ENCODE measurements at places on chromosomes 16 and 17.

- no peak for DNase-seq
Observed at GRCh38 chr17:64412944-64413381, 22.3 kb upstream of the PECAM1 start.

GRCh38 chr16:11331967-11332366 is 13.3 kb upstream of the RMI2 start:
- no peak for DNase-seq

DNA sequence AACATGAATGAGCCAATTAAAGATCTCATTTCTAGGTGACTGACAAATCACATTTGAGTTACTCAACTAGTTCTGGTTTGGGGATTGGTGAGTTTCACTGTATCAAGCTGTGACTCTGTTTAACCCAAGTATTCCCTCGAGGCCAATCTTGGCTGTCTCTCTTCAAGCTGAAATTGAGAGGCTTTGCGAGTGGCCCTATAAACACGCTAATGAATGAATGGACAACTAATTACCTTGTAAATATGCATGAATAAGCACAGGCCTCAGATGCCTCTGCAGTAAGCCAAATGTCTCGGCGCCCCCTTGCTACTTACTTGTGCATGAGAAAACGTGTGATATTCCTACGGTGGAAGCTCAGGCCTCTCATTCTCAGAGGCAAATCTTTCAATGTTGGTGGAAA is 450.3 kb upstream of the PSMD7 start:
- no peak for DNase-seq

GRCh38 chr16:88700636-88701482 is 5.3 kb downstream of the RNF166 start:
- DNase-seq = peak; percentile 80

DNA sequence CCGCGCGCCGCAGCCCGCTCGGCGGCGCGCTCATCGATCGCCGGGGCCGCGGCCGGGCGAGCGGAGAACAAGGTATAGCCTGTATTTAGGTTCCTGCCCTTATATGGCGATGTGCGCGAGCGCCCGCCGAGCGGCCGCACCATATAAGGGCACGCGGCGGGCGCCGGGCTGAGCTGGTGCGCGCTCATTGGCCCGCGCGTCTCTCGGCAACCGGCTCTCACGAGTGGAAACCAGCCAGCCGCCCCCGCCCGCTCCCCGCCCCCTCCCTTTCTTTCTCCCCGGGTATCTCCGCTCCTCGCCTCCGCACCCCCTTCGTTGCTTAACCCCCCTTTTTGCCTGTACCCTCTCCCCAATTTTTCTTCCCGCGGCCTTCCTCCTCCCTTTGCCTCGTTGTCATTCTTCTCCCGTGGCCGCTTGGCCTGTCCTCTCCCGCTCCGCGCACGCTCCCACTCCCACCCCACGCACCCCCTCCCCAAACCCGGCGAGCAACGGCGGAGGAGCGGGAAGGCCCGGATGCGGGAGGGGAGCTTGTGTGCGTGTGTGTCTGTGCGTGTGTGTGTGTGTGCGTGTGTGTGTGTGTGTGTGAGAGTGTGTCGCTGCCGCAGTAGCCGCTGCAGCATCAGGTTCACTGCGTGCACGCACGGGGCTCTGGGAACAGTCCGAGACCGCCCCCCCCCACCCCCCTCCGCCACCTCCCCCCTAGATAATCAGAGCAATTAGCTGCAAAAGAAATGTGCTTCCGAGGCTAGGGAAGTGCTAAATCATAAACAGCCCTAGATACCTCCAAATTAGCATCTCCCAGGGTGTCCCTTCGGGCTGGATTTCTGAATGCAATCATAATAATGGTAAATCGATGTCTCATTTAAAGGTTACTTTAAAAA is 13.5 kb upstream of the CBX8 start:
- DNase-seq = peak; percentile 61

- DNase-seq = no peak
Observed at GRCh38 chr16:57357330-57358085, 1.1 kb upstream of the CCL22 start.

- peak; percentile 86 for DNase-seq
Observed at GRCh38 chr16:85137323-85138072, 25.2 kb upstream of the CIBAR2 start.

DNA sequence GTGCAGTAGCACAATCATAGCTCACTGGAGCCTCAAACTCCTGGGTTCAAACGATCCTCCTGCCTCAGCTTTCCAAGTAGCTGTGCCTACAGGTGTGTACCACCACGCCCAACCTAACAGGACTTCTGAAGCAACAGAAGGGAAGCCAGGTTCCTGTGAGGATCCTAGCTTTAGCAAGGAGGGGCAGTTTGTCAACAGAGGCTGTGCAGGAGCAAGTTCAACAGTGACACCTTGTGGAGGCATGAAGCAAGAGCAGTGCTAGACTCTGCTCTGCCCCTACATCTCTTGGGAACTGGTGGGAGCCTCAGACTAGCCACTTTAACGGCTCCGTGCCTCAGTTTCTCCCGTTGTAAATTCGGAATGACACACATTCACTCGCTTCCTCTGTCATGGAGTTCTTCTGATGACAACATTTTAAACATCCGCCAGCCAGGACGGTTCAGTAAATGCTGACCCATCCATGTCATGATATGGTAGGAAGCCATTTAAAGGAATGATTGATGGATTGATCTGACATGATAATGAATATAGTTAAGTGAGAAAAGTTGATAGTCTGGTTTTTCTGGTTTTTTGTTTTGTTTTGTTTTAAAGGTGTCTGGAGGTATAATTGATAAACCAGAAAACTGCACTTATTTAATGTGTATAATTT is 218.7 kb downstream of the MRTFB start:
- peak; percentile 29 for DNase-seq

DNA sequence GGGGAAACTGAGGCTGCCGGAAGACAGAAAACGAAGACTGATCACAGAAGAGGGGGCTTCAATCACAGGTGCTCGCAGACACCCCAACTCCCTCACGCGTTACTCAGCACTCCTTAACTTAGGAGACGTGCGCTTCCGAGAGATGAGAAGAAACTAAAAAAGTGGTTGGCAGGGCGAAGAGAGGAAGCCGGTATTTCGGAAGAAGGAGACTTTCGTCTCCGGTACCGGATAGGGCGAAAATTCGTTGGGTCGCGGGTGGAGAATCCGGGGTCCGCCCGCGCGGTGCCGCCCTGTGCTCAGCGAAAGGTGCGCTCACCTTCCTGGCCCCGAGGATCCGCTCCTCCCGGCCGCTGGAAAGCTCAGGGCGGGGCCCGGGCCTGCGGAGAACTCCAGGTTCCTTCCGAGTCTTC is 917 bp upstream of the TBX2 start:
- no peak for DNase-seq

- peak; percentile 77 for DNase-seq
Observed at GRCh38 chr17:70137451-70138230, 31.7 kb upstream of the KCNJ2 start.

- no peak for DNase-seq
Observed at GRCh38 chr16:3874794-3875692, 5.5 kb downstream of the CREBBP start.

DNA sequence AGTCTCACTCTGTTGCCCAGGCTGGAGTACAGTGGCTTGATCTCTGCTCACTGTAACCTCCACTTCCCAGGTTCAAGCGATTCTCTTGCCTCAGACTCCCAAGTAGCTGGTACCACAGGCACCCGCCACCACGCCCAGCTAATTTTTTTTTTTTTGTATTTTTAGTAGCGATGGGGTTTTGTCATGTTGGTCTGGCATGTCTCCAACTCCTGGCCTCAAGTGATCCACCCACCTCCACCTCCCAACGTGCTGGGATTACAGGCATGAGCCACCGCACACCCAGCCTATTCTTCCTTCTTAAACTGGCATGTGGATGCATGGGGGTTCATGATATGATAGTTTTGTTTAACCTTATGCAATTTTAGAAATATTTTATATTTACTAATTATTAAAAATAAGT is 39.4 kb upstream of the VWA3A start:
- no peak for DNase-seq

- DNase-seq = peak; percentile 64
Observed at GRCh38 chr17:32191306-32191705, 49.0 kb downstream of the RHOT1 start.

GRCh38 chr17:443109-443508 is 90.5 kb upstream of the RPH3AL start:
- DNase-seq = no peak

DNA sequence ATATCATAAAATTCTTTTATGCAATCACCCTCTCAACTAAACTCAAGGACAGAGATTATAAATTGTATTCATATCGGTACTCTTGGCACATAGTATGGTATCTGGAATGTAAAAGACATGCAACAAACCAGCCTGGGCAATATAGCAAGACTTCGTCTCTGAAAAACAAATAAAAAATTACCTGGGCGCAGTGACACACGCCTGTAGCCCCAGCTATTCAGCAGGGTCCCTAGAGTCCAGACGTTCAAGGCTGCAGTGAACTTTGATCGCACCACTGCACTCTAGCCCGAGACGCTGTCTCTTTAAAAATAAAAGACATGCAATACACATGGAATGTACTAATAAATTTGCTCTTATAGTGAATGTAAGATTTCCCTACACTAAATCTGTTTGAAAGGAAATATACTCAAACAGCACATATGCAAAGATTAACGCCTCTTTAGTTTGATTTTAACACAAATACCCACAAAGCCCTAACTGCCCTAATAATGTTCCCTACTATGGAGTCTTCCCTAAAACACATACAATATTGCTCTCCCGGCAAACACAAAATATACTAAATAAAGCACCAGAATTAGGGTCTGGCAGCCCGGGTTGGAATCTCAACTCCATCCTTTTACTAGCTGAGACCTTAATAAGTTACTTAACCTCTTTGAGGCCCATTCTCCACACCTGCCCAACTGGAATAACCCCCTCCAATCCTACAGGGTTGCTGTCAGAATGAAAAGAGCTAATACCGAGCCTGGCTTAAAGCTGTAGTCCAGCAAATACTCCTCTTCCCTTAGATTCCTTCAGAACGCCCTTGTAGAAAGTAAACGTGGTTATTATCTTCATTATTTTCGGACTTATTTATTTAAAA is 1.2 kb downstream of the ABCA5 start:
- DNase-seq = no peak

DNA sequence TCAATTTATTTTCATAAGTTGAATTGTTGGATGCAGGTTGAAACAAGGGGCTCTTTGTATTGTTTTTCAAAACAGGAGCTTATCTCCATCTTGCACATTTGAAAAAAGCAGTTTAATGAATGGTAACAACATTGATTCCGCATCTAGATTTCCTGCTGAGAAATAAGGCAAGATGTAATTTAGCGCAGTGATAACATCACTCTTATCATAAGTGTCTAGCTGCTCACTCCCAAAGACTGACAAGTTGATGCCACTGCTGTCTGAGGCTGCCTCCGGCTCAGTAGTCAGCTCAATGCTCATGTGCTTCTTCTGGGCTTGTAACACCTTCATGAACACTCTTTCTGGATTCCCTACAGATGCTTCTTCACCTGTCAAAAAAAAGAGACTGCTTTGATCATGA is 92.4 kb downstream of the KPNA2 start:
- no peak for DNase-seq

- no peak for DNase-seq
Observed at GRCh38 chr16:79009896-79010295, 590.6 kb downstream of the MAF start.

DNA sequence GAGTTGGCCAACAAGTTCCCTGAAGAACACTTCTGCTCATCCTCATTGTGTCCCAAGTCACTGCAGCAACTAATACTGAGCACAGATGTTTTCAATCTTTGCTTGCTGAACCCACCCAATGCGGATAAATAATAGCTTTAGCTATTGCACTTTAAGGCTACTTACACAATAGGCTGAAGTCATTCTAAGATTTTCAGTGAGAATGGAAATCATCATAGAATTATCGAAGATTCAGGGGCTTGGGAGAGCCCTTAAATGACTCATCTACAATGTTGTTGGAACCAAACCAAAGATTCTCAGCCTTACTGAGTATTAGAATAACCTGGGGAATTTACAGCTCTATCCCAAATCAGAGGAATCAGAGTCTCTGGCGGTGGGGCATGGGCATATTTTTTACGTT is 51.2 kb downstream of the SYCE1L start:
- DNase-seq = no peak

GRCh38 chr17:2801841-2802240 is 5.6 kb downstream of the RAP1GAP2 start:
- DNase-seq = no peak

GRCh38 chr17:19398301-19399181 is 11.6 kb upstream of the MFAP4 start:
- DNase-seq = peak; percentile 36

GRCh38 chr17:3557768-3558583 is at the start of gene TRPV3:
TRPV3 (minus strand) TSS chr17:3557812; CDS start chr17:3554850, 2,962 bp downstream.
- DNase-seq = no peak

GRCh38 chr17:39599004-39599664 is 8.6 kb downstream of the NEUROD2 start:
- DNase-seq = no peak

DNA sequence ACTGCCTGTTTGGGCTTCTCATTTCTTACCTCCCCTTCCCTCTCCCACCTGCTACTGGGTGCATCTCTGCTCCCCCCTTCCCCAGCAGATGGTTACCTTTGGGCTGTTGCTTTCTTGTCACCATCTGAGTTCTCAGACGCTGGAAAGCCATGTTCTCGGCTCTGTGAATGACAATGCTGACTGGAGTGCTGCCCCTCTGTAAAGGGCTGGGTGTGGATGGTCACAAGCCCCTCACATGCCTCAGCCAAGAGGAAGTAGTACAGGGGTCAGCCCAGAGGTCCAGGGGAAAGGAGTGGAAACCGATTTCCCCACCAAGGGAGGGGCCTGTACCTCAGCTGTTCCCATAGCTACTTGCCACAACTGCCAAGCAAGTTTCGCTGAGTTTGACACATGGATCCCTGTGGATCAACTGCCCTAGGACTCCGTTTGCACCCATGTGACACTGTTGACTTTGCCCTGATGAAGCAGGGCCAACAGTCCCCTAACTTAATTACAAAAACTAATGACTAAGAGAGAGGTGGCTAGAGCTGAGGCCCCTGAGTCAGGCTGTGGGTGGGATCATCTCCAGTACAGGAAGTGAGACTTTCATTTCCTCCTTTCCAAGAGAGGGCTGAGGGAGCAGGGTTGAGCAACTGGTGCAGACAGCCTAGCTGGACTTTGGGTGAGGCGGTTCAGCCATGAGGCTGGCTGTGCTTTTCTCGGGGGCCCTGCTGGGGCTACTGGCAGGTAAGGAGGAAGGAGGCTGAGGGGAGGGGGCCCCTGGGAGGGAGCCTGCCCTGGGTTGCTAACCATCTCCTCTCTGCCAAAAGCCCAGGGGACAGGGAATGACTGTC is at the start of gene CD68:
Gene CD68 (plus strand): TSS at position 638 of the 833 bp plus-strand sequence. CDS start 40 bp downstream, at position 678.
- DNase-seq = peak; percentile 96

DNA sequence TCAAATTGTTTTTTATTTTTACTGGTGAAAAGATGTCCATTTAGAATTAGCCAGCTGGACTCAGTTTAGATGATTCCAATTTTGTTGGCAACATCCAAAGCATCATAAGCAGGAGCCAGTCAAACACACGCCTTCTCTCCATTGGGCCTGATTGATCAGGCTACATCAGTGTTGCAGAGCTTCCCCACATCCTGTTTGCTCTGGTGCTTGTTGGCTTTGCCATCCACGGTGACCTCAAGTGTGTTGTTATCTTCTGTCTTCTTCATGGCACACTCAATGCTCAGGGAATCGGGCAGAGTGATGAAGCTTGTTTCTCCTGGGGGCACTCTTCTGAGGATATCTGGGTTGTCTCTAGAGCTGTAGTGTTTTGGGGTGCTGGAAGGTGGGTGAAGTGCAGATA is 6.3 kb upstream of the NETO2 start:
- no peak for DNase-seq
